AG08395 (cell line): ENCODE measurements at places on chromosomes 7 and 10.

DNA sequence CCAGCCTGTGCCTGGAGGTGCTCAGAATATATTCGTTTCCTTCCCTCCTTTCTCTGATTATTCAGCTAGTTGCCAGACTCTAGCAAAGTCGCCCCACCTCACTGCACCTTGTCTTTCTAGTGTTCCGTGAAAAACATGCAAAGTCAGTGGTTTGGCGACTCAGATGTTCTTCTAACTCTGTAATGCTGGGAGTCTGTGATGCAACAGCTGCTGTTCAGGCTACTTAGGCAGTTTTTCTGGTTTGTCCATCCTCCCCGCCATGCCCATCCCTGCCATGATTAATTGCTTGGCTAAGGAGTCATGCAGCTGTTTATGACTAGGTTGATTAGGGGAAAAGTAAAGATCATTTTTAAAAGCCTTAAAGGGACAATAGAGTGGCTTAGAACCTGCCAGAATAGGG, 99.4 kb downstream of the MTPN start:
- DNase-seq, result peak; percentile 48

- no peak for DNase-seq
Observed at GRCh38 chr10:60614363-60614762, 163.9 kb upstream of the CDK1 start.

DNA sequence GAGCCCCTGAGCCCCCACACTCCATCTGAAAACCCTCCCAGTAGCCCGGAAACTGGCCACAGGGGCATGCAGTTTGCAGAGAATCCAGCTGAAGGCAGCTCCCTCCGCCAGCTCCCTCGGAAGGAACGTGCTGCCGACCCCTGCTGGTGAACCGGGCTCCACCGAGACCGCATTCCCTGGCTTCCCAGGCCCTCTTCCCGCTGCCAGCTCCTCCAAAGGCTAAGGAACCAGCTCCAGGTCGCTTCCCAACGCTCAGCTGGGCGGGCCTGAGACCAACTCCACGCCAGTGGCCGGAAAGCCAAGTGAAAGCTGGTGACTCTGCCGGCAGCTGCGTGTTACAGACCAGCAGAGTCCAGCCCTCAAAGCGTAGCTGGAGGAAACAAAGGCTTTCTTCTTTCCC, 35.8 kb downstream of the GPER1 start:
- DNase-seq, result peak; percentile 32

- DNase-seq, result peak; percentile 77
Observed at GRCh38 chr10:89295597-89295996, 6.2 kb upstream of the IFIT2 start.

DNA sequence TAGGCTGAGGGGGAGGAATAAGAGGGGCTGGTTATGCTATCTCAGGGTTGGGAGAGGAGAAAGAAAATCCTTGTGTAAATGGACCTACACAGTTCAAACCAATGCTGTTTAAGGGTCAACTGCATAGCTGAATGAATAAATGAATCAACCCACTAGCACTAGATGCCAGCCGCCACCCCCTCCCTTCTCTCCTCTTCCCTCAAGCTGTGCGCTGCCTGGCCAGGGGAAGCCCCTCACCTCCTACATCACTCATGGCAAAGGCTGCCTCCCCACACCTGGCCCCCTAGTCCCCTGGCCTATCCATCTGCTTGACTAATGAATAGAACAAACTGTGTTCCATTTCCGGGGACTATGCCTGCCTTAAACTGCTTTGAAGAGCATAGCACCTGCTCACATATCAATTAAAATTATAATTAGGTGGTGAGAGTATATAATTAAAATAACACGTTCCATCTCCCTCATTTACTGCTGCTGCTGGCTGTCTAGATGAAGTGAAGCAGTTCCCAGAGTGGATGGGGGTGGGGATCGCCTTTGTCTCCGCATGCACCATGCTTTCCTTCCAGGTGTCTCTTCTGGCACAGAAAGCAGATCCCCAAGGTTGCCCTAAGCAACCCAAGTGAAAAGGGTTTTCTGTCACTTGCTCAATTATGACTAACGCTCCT, 32.6 kb downstream of the GRID1 start:
- DNase-seq, result no peak

DNA sequence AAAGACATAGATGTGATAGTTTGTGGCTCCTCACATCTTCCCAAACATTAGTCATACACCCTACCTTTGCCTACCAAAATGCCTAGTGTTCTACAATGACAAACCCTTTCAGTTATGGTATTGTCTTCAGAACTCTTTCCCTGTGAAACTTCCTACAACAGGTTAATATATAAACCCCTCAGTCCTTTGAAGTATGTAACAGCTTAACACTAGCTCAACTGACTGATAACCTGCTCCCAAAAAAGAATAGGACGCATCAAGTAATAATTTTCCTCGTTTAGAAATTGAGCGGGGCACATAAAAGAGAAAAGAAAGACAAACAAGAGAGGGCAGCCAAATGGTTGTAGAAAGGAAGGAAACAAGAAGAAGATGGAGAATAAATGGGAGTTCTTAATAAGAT, 49.9 kb upstream of the RNF148 start:
- DNase-seq, result no peak

- DNase-seq, result no peak
Observed at GRCh38 chr10:97866524-97867219, 17.0 kb downstream of the GOLGA7B start.

DNA sequence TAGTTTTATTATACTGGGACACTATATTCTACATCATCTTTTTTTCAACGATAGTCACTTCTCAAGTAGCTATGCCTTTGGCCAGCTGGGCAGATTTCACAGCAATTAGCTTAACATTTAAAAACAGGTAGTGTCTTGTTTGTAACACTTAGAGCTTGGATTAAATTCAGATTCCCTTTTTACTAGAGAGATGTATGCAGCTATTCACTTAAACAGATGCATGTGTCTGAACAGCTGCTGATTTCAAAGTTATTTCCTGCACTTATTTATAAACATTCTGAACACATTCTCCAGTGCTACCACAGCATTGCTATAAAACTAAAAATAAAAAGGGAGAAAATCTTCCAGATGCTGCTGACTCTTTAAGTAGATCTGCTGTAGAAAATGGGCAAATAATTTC, 637.2 kb downstream of the POM121L12 start:
- DNase-seq, result no peak

DNA sequence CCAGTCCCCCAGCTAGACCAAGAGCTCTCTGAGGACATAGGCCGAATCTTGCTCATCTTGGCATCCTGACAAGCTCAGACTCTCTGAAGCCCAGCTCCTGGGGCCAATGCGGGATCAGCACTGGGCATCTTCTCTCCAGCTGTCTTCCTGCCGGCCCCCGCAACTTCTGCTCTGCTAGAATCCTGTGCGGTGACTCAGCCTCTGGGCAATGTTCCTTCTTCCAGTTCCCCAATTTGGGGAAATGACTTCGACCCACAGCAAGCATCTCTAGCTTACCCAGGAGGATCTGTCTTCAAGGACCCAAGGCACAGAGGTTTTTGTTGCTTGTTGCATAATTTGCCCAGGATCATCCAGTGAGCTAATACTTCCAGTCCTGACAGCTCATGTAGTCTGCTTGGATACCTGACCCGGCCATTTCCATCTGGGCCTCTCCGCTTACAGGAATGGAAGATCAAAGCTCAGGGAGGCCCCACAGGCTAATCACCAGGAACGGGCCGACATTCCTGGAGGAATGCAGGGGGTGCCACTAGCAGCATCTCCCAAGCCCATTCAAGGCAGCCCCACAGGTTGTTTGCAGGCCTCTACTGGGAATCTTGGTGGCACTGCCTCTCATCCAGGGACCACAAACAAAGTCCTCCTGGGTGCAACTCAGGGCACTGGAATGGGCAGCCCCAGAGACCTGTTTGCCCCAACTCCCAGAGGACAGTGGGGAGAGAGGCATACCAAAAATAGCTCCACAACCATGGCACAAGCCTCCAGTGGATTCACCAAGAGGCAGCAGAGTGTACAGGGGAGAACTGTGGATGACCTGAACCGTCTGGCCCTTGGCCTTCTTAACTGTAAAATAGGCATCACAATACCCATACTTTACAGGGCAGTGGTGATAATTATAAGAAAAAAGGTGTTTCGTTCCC, 151.9 kb downstream of the NEURL1 start:
- peak; percentile 93 for DNase-seq

DNA sequence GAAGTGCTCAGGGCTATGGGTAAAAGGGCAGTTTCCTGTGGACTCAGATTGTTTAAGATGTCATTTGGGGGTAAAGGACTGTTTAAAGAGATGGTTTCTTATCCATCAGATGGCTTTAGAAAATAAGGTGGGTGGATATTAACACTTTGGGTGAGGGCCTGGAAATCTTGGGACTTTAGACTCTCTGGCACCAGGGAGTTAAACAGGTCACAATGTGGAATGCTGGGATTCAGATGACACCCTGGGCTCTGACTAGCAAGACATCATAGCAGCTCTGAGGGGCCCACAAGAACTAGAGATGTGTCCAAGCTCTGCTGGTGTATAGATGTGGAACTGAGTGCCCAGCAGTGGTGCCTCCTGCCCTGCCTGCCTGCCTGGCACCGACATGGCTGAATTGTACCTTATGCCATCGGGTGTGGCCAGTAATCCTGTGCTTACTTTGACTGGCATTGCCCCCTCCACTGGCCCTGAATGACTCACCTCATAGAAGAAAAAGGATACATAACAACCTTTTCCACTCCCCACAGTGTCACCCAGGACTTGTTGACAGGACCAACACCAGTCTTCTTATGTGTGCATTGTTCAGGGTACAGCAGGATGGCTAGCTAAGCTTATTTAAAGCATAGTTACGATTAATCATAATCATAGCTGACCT, 100.0 kb upstream of the PRR15 start:
- no peak for DNase-seq

GRCh38 chr7:26860361-26860760, 4.0 kb downstream of the SKAP2 start:
- DNase-seq, result no peak

GRCh38 chr7:157518514-157519175, 181.8 kb downstream of the DNAJB6 start:
- DNase-seq, result no peak

DNA sequence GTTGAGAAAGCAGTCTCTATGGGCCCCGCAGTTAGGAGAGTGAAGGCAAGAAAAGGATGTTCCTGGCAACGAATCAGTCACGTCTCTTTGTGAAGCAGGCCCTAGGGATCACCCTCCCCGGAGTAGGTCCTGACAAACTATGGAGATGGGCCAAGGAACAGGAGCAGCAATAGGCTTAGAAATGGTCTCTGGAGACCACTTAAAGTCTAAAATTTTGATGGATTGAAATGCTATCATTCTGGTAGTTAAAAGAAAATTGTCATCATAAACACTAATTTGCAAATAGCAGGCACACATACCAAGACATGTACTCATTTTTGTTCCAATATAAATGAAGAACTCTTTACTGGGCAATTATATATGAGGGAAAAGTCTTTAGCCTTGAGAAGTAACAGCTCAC, 123.5 kb downstream of the ITGB8 start:
- DNase-seq, result no peak

GRCh38 chr7:47710201-47710935, 128.5 kb upstream of the TNS3 start:
- no peak for DNase-seq

GRCh38 chr7:84838857-84839256, 348.0 kb downstream of the SEMA3D start:
- DNase-seq, result no peak

- DNase-seq, result peak; percentile 96
Observed at GRCh38 chr7:2478399-2478785, 2.2 kb upstream of the GRIFIN start.

DNA sequence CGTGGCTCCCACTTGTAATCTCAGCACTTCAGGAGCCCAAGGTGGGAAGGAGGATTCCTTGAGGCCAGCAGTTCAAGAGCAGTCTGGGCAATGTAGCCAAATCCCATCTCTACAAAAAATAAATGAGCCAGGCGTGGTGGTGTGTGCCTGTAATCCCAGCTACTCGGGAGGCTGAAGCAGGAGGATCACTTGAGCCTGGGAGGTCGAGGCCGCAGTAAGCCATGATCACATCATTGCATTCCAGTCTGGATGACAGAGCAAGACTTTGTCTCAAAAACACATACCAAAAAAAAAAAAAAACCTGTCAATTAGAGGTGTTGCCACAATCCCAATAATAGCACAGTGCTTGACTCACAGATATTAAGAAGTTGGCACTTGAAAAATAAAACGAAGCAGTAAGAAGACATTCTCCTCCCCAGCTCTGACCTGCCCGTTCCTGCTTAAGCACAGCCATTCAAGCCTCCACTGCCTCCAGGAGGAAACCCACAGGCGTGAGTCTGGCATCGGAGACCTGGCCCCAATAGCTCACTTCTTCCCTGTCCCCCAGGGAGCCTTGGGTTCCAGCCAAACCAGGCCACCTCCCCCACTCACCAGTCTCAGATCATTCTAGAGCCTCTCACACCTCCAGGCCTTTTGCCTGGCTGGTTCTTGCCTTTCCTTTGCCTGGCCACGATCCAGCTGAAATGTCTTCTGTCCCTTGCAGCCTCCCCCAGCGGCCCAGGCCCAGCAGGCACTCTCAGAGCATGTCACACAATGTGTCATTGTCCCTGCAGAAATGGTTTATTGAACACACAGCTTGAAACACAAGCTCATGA, 45.3 kb upstream of the GTF2I start:
- DNase-seq, result no peak

DNA sequence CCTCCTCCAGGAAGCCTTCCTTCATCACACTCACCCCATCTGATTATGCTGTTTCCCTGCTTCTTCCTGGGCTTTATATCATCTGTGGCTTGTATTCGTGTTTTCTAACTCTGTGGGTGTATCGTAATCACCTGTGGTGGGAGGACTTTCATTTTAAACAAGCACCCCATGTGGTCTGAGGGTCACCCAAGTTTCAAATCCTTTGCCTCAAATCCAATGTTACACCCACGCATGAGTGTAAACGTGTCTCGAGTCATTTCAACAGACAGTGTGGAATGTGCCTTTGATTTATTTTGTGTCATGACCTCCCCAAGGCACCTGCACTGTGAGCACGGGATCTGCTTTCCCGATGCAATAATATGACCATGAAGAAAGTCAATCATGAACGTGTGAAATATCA, 17.5 kb upstream of the LYZL2 start:
- no peak for DNase-seq

DNA sequence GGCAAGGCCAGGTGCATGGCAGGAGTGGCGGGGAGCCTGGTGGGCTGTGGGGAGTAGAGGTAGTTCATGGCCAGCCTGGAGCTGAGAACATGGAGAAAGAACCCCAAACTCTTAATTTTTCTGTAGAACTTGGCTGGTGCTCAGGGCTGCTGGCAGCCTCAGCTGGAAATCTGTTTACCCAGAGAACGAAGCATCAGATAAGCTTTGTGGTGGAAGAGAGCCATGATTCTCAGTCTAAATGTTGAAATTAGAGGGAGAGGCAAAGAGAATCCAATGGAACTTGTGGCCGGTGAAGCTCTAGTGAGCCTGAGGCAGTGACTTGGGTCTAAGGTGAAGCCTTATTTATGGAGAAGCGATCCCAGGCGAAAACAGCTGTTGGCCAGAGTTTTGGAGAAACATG, 126.4 kb downstream of the CCDC3 start:
- no peak for DNase-seq

GRCh38 chr10:103929381-103929921, 11.5 kb upstream of the STN1 start:
- DNase-seq, result no peak

- DNase-seq, result no peak
Observed at GRCh38 chr7:32030904-32031692, 39.1 kb downstream of the PDE1C start.

- no peak for DNase-seq
Observed at GRCh38 chr7:55966851-55967250, 2.5 kb downstream of the NIPSNAP2 start.

GRCh38 chr7:114083166-114084001, 164.6 kb upstream of the PPP1R3A start:
- DNase-seq, result no peak

- DNase-seq, result peak; percentile 9
Observed at GRCh38 chr10:5198386-5198785, 1.7 kb downstream of the AKR1C4 start.
